ENCODE measurements at places on chromosomes 7 and 10.
A peak's percentile ranks its signal among the peaks of the same experiment; 100 is the strongest.

GRCh38 chr10:129770286-129770685 lies 193.8 kb downstream of the EBF3 start:
- no peak for DNase-seq

DNA sequence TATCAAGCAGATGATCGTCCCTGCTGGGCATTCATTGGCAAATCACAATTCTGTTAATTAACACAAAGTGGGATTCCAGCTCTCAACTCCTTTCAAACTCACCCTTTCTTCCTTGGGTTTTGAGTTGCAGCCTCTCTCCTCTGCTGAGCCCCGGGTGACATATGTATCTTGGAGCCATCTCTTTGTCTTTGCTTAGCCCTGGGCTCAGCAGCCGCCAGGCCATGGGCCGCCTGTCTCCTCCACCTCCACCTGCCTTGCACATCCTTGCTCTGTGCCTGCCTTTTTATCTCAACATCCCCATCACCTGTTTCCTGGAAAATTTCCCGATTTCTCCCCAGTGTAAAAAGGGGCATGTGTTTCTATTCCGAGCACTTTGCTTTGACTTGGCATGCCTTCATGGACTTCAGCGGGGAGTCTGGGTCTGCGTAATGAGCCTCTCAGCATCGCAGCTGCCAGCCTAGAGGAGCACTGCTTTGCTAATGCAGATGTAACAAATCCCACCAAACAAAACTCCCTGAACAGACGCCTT lies 141.3 kb upstream of the AGK start:
- no peak for DNase-seq

DNA sequence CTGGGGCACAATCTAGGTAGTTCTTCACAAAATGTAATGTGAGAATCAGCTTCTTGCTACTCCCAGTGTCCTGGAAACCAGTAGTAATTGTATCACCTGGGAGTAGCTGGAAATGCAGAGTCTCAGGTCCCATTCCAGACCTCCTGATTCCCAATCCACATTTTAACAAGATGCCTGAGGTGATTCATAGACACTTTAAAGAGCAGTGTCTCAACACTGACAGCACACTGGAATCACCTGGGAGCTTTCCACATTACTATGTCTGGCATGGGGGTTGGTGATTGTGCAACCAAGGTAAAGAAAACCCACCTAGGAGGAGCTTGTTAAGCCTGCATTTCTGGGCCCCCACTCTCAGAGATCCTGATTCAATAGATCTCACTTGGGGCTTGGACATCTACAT lies 11.1 kb downstream of the DPY19L1 start:
- no peak for DNase-seq

GRCh38 chr7:158473221-158473620 lies 114.4 kb downstream of the PTPRN2 start:
- no peak for DNase-seq

- no peak for DNase-seq
Observed at GRCh38 chr10:6333086-6333485, 130.4 kb downstream of the PFKFB3 start.

DNA sequence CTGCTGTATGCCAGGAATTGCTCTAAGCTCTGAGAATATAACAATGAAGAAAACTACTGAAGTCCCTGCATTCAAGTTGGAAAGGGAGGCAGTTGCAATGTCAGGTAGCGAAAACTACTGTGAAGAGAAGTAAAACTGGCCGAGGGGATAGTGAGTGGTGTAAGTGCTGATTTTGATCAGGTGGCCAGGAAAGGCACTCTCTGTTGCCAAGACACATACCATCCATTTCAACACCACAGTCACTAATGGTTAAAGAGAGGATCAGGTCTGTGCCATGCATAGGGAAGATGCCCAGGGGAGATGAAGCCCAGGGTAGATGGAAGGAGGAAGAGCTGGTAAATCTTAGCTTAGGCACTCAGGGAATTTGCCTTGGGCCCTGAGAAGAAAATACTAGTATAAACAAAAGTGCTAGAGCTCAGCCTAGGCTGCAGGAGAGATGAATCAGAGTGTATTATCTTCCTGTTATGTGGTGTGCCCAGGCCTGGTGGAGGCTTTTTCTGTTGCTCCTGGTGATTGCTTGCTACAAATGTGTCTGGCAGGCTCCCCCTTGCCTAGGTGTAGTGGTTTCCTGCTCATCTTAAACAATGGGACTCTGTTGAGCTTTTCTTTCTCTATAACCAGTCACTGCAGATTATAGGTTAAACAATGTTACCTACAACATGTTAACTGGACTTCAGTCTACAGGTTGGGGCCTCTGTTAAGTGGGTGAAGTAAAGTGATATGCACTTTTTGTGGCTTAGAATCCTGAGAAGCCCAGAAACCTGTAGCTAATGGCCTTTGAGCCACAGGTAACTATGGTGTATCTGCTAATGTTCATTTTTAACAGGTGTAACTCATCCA lies 125.5 kb downstream of the LRRC4 start:
- DNase-seq = no peak

DNA sequence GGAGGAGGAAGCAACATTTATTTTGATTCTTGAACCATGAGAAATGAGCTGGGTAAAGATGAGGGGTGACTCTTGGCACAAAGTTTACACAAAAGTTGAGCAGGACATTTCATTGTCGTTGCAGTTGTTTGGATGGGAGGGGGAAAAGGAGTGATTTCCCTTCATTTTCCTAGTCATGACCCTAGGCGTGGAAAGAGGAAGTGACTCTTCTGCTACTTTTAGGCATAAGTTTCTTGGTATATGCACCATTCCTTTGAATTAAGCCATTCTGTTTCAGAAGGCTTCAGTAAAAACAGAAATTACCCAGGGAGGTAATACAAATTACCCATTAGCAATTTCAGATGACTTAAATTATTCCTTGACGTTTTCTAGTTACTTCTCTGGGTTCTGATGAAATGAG lies 113.9 kb upstream of the FAM171A1 start:
- no peak for DNase-seq

GRCh38 chr10:64112701-64113355 lies 591.6 kb downstream of the REEP3 start:
- DNase-seq = no peak

DNA sequence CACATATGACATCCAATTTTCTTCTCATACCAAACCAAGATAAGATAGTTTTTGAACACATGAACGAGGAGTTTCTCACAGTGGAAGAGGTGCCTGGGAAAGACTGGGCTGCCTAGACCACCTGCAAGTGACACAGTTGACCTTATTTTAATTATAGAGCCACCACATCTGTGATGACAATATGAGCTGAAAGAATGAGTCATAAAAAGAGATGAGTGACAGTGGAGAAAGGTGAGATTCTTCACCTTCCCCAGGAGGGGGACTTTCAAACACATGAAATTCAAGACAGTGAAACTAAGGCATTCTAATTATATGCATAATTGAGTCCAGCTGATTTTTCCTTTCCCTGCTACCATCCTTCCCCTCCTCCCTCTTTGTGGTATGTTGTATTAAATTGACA lies 475.5 kb downstream of the NXPH1 start:
- no peak for DNase-seq

GRCh38 chr10:110618230-110618610 lies 25.9 kb upstream of the RBM20 start:
- no peak for DNase-seq

DNA sequence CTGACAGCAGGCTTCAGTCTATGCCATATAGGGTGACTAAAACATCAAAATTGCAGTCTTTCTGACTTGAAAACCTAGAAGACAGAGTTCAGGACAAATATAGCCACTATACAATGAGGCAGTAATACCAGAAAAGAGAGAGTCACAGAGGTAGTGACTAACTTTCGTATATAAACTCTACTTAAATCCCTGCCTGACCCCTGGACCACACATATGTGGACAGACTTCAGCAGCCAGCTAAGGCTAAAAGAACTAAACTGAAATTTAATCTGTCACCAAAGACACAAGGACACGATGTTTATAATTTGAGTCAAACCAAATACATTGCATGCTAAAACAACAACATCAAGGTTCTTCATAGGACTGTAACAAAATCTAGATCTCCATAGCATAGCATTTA lies 64.6 kb upstream of the MACROH2A2 start:
- no peak for DNase-seq

GRCh38 chr7:67518580-67518979 lies 521.9 kb downstream of the TYW1 start:
- DNase-seq = no peak

DNA sequence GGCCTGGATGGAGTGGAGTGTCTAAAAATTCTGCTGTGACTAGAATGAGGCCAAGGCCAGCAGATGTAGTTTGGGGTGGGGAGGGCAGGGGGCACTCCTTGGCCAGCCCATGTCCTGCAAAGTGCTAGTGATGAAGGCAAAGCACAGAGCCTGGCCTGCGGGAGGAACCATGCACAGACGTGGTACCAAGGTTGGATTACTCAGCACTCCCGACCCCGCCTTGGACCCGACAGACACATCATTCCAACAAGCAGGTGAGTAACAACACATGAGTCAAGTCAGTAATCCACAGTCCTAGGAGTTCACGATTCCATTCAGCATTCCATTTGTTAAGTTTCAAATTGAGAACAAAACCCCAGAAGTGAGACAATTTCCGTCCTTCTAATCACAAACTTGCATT lies 317.3 kb downstream of the TCERG1L start:
- no peak for DNase-seq

DNA sequence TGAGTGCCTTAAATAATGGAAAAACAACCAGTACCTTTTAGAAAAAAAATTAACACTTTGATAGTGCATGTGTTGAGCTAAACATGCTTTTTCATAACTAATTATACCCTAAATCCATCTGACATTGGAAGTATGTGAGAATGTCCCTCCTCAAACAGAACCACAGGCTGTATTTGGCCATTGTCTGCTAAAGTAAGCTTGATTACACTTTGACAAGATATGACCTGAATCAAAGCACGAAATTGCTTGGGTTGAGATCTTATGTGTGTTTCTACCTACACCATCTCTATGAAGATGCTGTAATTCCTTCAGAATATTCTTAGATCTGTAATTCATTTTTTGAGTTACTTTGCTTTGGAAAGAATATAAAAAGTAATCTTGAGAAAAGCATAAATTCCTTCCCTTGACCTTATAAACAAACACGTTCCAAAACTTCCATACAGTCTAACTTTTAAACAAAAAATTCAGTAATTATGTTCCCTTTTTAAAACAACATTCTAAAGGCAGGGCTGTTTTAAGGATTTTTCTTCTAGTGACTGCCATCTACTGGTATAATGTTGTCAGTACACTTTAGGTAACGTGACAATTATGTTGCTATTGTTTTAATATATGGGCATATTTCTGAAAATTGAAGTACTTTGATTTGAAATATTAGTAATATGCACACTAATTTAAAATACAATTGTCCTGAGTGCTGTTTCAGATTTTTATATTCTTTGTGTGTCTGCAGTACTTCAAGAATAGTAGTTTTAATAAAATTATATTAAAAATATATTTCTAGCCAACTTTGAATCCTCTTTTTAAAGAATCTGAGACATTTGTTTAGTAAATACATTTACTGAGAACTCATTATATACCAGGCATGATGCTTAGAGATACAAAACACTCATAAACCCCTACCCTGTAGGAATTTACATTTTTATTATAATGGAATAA lies 20.9 kb downstream of the CD36 start:
- peak; percentile 22 for DNase-seq

GRCh38 chr10:133564816-133565215 lies 567 bp downstream of the SYCE1 start:
- DNase-seq = no peak

DNA sequence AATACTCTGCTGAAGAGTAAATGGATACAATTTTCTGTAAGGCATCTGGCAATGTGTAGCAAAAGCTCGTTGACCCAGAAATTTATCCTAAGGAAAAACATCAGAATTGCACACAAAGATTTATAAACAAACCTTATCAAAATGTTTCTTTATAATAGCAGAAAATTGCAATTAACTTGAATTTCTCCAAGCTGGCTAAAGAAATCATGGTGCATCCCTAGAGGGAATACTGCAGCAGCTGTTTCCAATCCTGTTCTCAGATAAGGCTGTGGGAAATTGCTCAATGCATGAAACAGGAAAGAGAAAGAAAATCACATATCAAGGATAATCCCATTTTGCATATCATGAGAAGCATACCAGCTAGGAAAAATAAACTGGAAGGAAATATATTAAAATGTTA lies 18.7 kb downstream of the TACR2 start:
- no peak for DNase-seq

DNA sequence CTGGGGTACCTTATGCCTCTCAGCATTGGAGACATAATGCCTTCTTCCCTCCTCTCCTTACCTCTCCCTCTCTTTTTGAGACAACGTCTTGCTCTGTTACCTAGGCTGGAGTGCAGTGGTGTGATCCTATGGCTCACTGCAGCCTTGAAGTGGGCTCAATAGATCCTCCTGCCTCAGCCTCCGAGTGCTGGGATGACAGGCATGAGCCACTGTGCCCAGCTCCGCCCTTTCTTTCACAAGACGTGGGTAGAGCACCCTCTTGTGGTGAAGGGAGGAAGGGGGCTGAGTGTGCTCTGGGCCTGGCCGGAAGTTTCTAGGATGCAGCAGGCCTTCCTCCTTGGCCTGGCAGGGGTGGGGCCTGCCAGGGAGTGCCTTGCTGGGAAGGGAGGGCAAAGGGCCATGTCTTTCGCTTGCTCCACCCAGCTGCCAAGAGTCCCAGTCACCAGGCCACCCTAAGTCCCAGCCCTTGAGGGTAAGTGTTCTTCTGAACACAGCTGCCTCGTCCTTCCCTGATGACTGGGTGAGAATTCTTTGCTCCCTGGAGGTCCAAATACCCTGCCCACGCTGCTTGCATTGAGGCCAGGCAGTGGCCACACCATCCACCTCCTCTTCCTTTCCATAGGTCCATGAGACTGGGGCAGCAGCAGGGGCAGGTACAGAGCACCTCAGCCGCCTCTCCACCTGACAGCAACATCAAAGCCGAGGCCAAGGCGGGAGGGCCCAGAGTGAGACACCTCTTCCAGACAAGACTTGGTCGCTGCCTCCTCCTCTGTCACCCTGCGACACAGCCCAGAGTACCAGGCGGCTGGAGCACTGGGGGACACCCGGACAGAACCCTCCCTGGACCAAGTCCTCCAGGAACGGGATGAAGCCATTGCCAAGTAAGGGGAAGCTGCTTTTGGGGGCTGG lies 3.7 kb downstream of the ABHD11 start:
- peak; percentile 78 for DNase-seq

GRCh38 chr7:94769724-94770123 lies 113.8 kb upstream of the SGCE start:
- no peak for DNase-seq

DNA sequence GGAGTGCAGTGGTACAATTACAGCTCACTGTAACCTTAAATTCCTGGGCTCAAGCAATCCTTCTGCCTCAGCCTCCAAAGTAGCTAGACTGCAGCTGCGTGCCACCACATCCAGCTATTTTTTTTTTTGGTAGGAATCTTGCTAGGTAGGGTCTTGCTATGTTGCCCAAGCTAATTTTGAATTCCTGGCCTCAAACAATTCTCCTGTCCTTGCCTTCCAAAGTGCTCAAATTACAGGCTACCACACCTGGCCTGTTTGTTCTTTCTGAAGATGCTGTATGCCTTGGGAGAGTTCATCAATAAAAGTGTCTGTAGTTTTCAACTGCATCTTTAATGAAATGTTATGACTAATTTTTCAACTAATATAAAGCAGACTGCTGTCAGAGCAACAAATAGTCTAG lies 452 bp downstream of the SAMD9 start:
- no peak for DNase-seq

Data from D341Med (cell line).